ENCODE measurements at places on chromosomes 3 and 15. TPM values are rescaled to one million over a fixed set of nuclear protein-coding genes. Genes with fewer than 3 reads are reported as not detected.

DNA sequence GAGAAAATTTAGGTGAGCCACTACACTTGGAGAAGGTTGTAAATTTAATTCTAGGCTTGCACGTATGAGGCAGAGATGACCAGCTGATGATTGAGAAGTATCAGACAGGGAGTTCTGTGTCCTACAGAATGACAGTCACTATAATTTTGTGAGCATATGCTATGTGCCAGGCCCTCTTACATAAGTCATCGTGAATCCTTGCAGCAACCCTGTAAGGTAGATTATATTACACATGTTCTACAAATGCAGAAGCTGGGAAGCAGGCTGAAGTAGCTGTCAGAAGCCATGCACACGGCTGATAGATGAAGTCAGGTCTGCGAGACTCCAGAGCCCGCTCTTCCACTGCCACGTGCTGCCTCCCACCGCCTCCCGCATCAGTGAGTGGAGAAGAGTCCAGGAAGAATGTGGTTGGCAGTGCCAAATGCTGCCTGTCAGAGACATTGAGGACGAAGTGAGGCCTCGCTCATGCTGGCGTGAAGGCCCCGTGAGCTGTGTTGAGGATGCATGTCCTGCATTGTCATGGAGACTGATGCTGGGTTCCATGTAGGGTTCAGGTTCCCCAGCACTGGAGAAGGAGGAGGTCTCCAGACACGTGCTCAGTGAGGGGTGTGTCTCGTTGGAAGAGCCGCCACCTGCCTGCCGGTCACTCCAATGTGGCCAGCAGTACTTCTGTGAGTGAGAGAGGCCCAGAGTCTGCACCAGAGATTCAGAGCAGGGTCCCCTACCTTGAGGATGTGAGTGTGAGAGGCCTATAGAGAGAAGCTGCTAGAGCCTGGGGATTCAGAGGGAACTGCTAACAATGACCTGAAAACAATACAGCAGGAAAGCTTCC is 123.3 kb upstream of the PLXNA1 start:
- DNase-seq: no peak

GRCh38 chr3:188077160-188077799 is 76.7 kb upstream of the LPP start:
- DNase-seq: no peak

GRCh38 chr15:90957031-90957790 is 2.5 kb downstream of the RCCD1 start:
- peak; percentile 39 for DNase-seq

GRCh38 chr3:64240396-64240795 is 15.1 kb upstream of the PRICKLE2 start:
- DNase-seq: no peak

DNA sequence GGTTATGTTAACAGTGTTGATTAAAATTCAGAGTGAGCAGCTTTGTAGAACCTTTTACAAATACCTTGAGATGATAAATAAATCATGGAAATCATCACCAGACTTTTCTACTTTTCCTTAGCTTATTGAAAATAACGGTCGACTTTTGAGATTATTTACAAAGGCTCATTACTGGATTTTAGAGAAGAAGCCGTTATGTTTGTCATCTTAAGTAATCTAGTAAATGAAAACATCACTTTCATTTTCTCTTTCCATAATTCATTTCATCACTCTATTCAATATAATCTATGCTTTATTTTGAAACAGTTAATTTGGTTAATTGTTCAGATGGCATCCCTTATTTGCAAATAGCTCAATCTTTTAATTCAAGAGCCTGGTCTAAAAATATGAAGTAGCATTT is 3.6 kb downstream of the PLCL2 start:
- no peak for DNase-seq

FES gene
- 10.5 TPM for polyA plus RNA-seq
